ENCODE measurements at places on chromosomes 5 and 9.

- no peak for DNase-seq
Measured at GRCh38 chr9:37640246-37640645, 10.5 kb upstream of the FRMPD1 start.

- no peak for DNase-seq
Measured at GRCh38 chr5:77718934-77719610, 57.1 kb downstream of the TBCA start.

DNA sequence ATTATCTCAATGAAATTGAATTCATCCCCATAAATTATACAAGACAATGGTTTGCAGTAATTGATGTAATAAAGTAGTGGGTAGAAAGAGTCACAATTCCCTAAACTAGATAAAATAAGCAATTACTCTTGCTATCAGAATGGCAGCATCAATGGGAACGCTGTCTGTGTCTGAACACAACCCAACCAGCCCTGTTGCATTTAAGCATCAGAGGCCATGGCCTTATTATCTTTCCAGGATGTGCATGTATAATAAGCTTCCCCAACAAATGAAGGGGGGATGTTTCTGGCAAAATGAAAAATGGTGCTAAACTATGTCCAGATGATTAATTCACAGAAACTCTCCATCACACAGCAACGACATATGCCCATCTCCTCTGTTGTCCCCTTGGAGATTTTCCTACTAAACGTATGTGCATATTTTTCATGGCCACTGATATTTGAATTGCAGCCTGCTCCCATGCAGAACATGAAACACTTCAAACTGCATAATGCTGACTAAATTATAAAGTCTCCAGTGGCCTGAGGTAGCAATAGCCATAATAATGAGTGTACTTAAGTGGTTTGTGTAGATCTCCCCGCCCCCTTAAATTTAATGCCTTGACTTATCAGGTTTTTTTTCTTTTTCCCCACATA is 306.9 kb upstream of the ADAMTS16 start:
- DNase-seq, result no peak

DNA sequence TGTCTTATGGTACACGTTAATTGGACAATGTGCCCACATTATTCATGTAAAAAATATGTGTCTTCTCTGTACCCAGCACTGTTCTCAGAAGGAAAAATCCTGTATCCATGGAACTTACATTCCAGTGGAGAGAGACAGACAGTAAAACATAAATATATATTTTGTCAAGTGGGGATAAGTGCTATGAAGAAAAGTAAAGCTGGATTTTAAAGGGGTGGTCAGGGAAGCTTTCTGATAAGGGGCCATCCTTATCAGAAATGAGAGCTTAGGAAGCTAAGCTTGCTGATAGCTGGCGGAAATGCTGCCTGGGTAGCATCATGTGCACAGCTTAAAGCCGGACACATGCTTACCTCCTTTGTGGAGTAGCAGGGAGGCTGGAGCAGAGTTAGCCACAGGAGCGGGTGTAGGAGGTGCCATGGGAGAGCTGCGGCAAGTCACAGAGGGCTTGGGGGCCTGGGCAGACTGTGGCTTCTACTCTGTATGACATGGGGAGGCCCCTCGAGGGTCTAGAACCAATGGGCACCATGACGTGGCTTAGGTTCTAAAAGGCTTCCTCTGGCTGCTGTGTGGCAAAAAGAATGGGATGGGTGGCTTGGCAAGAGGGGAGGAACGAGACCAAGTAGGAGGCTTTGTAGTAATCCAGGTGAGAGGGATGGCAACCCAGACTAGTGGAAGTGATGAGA is 141.7 kb downstream of the FGF1 start:
- no peak for DNase-seq

DNA sequence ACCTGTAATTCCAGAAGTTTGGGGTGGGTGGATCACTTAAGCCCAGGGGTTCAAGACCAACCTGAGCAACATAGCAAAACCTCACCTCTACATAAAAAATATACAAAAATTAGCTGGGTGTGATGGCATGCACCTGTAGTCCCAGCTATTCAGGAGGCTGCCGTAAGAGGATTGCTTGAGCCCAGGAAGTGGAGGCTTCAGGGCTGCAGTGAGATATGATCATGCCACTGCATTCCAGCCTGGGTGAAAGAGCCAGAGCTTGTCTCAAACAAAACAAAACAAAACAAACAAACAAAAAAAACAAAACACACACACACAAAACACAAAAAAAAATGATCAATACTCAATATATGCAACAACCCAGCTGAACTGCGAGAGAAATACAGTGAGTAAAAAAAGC is 29.5 kb upstream of the TRIM14 start:
- no peak for DNase-seq
